ENCODE measurements at places on chromosomes 7 and 10.

DNA sequence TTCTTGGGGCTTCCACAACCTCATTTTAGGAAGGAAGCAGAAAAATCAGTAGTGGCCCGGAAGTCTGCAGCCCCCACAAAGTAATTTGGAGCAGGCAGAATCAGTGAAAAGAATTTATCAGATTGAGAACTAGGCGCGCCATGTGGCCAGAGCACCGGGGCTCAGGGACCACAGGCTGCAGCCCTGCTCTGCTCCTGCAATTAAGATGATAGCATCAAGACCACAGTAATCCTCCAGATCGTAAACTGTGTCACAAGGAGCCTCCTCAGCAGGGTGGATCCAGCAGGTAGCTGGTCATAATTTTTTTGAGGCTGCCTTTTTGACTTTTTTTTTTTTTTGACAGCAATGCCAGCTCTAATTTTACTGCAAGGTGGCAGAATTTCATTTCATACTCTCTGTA lies 209.0 kb upstream of the ZMIZ1 start:
- DNase-seq: no peak

- peak; percentile 3 for DNase-seq
These were observed 81.8 kb downstream of the PTPN20 start for GRCh38 chr10:46992803-46993561.

GRCh38 chr7:7786595-7786994 lies 68.2 kb upstream of the RPA3 start:
- DNase-seq: no peak

DNA sequence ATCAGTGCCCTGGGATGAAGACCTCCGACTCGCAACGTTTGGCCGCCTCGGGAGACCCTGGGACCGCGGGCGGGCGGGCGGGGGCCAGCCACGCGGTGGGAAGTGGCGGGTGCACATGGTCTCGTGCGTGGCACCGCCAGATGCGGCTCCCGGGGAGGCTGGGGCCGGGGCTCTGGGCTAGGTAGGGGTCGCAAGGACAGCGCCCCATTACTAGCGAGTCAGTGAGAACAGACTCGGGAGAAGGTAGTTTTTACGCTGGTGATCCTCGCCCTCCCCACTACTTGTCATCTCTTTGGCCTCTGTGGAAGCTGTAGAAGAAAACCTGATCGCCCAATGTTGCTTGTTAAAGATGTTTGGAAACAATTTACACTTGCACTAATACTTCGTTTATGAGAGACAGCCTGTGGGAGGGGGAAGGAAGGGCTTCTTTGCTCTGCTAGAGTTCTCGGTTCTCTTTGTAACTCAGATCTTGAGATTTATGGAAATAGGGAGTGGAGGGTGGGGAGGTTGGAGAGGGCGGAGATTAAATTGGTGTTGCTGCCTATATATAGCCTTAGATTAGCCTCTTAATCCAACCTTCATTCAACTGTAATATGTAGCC lies 591 bp downstream of the BZW2 start:
- peak; percentile 40 for DNase-seq

- DNase-seq: no peak
These were observed 336.3 kb downstream of the KCNMA1 start for GRCh38 chr10:77301305-77301730.

GRCh38 chr10:75166623-75166972 lies 44.0 kb upstream of the VDAC2 start:
- no peak for DNase-seq

GRCh38 chr10:16652154-16652553 lies 130.5 kb upstream of the C1QL3 start:
- no peak for DNase-seq

DNA sequence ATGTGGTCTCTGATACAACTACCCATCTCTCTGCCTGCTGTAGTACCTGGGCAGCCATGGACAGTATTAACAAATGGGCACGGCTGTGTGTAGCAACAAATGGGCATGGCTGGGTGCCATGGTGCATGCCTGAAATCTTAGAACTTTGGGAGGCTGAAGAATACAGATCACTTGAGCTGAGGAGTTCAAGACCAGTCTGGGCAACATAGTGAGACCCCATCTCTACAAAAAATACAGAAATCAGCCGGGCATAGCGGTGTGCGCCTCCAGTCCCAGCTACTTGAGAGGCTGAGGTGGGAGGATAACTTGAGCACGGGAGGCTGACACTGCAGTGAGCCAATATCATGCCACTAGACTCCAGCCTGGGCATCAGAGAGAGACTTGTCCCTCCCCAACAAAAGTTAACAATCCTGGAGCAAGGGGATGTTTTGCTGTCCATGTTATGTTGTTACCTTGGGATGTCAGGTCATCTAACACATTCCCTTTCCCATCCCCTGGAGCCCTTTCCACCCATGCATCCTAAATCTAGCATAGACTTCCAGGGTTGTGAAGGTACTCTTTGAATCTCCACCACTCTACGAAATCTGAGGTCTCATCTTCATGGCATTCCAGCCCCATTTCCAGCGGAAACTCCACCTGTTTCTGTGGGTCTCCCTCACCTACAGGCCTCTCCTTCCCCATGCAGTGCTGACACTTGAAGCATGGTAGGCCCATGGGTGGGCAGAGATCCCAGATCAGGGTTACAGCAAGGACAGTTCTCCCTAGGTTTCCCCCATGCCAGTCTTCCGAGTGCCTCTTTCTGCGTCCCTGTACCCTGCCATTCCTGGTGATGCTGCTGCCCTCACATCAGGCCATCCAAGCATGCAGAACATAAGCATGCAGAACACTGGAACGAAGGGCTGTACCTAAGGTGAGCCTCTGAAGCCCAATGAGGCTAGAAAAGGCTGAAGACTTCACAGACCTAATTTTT lies 13.1 kb downstream of the FXYD4 start:
- no peak for DNase-seq

DNA sequence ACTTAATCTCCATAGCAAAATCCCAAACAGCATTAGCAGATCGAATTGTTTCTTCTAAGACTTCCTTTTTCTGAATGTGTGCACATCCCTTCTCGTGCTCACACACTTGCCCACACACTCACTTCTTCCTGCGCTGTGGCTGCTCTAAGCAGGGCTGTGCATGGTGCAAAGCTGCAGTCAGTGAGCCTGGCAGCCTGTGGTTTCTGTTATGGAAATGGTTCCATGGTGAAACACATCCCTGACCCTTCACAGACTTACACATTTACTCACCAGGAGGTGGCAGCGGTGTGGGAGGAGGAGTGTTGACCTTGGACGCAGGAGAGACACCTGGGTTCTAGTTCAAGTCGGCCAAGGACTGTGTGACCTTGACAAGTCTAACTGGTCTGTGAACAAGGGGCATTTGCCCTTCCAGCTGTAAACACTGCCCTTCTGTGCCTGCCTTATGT lies 24.9 kb downstream of the MTURN start:
- peak; percentile 32 for DNase-seq

DNA sequence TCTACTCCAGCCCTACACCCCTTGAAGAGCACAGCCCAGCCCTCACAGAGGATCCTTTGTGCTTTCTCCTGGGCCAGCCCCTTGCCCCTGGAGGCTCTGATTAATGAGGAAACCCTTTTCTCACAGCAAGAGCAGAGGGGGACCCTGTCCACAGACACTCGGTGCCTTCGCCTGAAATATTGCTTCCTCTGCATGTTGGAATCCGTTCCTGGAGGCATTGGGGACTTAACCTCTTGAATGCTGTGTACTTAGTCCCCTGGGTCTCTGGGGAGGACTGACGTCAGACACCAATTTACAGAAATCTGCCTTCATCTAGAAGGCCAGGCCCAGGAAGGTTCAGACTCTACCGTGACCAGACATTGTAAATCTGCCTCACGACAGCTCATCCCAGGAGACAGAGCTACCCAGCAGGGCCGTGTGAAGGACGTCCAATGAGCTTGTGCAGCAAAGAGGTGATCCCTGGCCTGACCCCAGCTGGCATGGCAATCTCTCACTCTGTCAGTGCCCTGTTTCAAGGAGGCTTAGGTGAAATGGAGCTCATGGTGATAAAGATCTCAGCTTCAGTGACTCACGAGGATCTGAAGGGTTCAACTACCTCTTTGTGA lies 8.1 kb upstream of the TMEM72 start:
- peak; percentile 75 for DNase-seq

- no peak for DNase-seq
These were observed 31.5 kb downstream of the INSIG1 start for GRCh38 chr7:155329225-155329624.

- peak; percentile 44 for DNase-seq
These were observed 19.7 kb upstream of the FKBP9 start for GRCh38 chr7:32937344-32938174.

Data from SJCRH30 (cell line).